ENCODE measurements at places on chromosomes 7 and 10. TPM values are rescaled to one million over a fixed set of nuclear protein-coding genes. Genes with fewer than 3 reads are reported as not detected.

- no peak for DNase-seq
These were observed 291.0 kb upstream of the KMT2E start for GRCh38 chr7:104723001-104723400.

DNA sequence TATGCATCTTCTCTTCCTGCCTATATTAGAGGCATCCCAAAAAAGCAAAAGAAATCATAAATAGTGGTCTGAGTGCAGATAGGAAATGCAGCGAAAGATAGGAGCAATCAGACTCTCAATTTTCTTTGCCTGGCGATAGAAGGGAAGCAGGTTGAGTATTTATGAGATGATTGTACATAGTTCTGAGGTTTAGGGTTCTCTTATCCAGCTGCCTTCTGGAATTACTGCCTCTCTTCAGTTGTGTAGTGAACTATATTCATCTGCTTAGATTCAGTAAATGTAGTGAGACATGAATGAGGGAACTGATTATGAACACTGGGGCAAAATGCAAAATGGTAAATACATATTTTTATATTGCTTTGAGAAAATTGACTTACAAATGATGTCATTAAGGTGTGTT is 93.0 kb upstream of the CYP26C1 start:
- DNase-seq: no peak

DNA sequence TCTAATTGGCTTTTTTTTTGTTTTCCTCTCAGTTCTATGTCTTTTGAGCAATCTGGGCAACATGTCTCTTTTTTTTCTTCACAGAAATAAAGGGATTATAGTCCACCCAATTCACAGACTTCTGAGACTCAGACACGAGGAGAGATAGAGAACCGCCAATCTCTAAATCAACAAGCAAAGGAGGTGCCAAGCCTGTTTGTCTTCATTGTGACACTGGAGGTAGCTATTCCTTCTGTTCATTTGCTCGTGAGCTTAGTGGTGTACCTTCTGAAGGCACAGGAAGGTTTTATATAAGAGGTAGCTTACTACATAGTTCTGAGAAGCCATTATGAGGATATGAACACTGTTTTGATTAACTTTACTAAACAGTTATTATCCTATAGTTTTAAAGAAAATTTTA is 6.1 kb downstream of the EPHB6 start:
- no peak for DNase-seq

- DNase-seq: no peak
These were observed 282.3 kb downstream of the KLF6 start for GRCh38 chr10:3502673-3503072.

GRCh38 chr7:27930910-27931476 is 191.0 kb downstream of the TAX1BP1 start:
- no peak for DNase-seq

GRCh38 chr7:539731-540411 is 20.2 kb upstream of the PDGFA start:
- DNase-seq: no peak

GRCh38 chr10:501596-501995 is 187.9 kb downstream of the DIP2C start:
- no peak for DNase-seq

PAOX gene
- total RNA-seq: 12.7 TPM

ZNF804B gene
- 0.10 TPM for total RNA-seq

PROSER2 gene
- not detected for total RNA-seq
